Endothelial cell of umbilical vein (primary cell): ENCODE measurements at places on chromosomes 2 and 18. TPM values are rescaled to one million over a fixed set of nuclear protein-coding genes. Genes with fewer than 3 reads are reported as not detected.

The CHN1 gene
- 20.1 and 24.9 TPM in 2 replicates for polyA plus RNA-seq

The SERPINB8 gene
- polyA plus RNA-seq: 11.9 and 15.3 TPM in 2 replicates

The NT5DC4 gene
- not detected in 2 replicates for polyA plus RNA-seq

The GRHL1 gene
- 0.37 and 0.70 TPM in 2 replicates for polyA plus RNA-seq

The PRKAG3 gene
- polyA plus RNA-seq: not detected in 2 replicates

The FLACC1 gene
- polyA plus RNA-seq: 0.11 and 0.14 TPM in 2 replicates
